ENCODE measurements at places on chromosomes 6 and 20. TPM values are rescaled to one million over a fixed set of nuclear protein-coding genes. Genes with fewer than 3 reads are reported as not detected.

Gene RIPPLY2
- total RNA-seq: not detected

Gene CST2
- not detected for total RNA-seq

Gene PPP1R3G
- 0.15 TPM for total RNA-seq

Gene SLC26A8
- not detected for total RNA-seq

Gene TEAD3
- 0.14 TPM for total RNA-seq

Gene SMPDL3A
- total RNA-seq: 0.17 TPM

Gene OR12D3
- not detected for total RNA-seq

Gene HLA-DQB1
- total RNA-seq: 40.9 TPM

Gene OXT
- 0.51 TPM for total RNA-seq

Gene HLA-DRB1
- 37.0 TPM for total RNA-seq

Gene OVOL2
- total RNA-seq: not detected

Gene TMEM239
- total RNA-seq: not detected

Gene SAMD3
- 71.0 TPM for total RNA-seq

Gene PACRG
- total RNA-seq: not detected

Gene TCP1
- total RNA-seq: 157 TPM

Gene PRPH2
- not detected for total RNA-seq

All from activated naive CD4-positive, alpha-beta T cell treated with anti-CD3 and anti-CD28 coated beads, Interleukin-2, amount 10 ng/mL, durations not matched to agents 5 hours and 36 hours (primary cell).